Activated CD8-positive, alpha-beta memory T cell treated with anti-CD3 and anti-CD28 coated beads, Interleukin-2, amount 50 U/mL, for 48 hours (primary cell): ENCODE measurements at places on chromosomes 5 and 9.

- DNase-seq = no peak
Observed at GRCh38 chr5:173318330-173318729, 9.9 kb downstream of the STC2 start.

GRCh38 chr5:144774197-144774596, 603.5 kb downstream of the KCTD16 start:
- DNase-seq = no peak

- DNase-seq = no peak
Observed at GRCh38 chr9:1238407-1238806, 188.2 kb downstream of the DMRT2 start.

DNA sequence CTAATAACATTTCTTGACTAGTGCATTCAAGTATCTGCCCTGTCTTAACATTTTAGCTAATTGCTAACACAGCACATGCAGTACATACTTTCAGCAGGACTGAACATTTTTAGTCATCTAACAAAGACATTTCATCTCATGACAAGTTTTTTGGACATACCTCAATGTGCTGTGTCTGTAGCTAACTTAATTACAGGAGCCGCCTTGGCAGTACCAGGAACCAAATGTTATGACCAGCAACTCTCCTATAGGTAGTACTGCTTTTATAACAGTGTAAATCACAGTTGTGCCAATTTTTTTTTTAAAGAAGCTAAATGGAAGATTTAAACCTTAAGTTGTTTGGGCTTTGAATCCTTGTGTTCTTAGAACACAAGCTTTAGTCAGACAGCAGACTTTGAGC, 99.4 kb upstream of the SAP30L start:
- DNase-seq = no peak

DNA sequence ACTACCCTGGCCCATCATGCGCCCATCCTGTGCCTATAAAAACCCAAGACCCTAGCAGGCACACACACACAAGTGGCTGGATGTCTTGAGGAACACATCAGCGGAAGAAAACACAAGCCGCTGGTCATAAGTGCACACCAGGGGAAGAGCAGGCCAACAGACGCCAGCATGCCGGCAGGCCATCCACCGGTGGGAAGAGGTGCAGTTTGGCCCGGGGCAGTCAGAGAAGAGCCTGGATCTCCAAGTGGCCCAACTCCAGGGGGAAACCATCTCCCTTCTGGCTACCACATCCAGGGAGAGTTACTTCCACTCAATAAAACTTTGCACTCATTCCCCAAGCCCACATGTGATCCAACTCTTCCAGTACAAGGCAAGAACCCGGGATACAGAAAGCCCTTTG, 2001.3 kb upstream of the NUDT12 start:
- no peak for DNase-seq

DNA sequence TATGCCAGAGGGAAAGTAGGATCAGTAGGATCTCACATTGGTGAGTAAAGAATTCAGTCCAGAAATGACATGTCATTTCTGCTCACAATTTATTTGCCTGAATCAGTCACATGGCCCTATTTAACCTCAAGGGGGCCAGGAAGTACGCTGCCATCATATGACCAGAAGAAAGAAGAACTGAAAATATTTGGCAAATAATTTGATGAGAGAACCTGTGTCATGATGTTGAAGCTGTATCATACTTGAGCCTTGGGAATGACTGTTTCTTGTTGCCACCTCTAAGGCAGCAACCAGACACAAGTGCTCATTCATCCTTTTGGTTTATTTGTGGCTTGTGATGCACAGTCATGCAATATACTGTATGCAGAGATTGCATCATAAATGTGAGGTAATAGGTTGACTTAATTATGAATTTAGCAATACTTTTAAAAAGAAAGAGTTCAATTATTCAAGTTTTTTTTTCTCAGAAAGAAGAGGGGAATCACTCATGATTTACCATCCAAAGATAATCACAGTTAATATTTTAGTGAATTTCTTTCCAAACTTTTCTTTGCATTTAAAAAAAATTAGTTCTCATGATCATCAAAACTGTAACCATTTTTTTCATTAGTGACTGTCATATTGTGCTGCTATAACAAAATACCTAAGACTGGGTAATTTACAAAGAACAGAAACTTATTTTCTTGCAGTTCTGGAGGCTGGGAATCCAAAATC, 8.2 kb upstream of the ZFYVE16 start:
- DNase-seq = no peak

GRCh38 chr5:128271859-128272464, 188.4 kb downstream of the SLC12A2 start:
- DNase-seq = no peak

DNA sequence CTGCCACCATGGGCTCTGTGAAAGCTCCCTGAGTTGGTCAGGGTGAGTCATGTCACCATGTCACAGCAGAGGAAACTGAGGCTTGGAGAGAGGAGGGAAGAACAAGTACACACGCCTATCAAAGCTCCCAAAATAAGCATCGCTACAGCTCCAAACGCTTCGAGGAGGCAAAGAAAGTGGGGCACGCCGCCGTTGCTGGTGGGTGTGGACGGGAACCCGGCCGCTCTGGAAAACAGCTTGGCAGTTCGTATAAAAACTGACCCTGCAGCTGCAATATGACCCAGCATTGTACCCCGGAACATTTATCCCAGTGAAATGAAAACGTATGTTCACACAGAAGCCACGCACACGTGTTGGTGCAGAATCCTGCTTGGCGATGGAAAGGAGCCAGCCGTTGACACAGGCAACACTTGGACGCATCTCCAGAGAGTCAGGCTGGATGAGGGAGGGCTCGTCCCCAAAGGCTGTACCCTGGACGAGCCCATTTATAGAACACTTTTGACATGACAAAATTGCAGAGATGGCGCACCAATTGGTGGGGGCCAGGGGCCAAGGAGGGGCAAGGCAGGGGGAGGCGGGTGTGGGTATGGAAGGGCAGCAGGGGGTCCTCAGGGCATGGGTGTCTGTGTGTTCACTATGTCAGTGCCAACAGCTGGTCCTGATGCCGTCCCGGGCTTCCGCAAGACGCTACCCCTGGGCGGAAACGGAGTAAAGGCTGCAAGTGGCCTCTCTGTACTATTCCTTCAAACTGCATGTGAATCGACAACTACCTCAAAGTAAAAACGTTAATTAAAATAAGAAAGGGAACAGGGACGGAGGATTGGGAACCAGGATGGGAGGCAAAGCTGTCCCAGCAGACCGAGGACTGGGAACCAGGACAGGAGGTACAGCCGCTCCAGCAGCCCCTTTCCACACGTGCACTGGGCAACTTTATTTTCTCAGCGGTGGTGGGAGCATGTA, 173.0 kb downstream of the OLFM1 start:
- DNase-seq = no peak

GRCh38 chr9:136853596-136854112, 1.5 kb downstream of the MAMDC4 start:
- DNase-seq = no peak

DNA sequence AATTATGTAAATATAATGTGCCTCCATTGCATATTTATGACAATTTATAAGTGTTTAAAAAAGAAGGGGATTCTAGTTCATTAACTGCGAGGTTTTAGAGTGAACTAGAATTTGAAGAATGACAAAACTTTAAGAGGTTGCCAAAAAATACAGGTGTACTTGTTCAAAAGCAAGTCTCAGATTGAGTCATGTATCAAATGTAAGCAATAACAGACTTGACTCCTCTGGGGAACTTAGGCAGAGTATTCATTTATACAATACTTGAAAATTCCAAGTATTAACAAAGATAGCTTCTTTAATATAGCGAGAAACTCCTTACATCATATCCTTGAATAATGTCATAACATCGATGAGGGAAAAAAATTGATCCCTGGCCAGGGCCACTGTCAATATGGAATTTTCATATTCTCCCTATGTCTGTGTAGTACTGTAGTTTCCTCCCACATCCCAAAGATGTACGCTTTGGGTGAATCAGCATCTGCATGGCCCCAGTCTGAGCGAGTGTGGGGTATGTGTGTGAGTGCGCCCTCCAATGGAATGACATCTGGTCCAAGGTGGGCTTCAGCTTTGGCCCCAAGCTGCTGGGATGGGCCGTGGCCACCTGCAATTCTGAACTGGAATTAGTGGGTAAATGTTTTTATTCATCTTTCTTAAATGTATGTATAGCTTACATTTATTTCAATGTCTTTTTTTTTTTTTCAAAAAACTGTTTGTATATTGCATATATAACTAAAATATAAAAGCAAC, 70.1 kb downstream of the RIC1 start:
- DNase-seq = no peak

DNA sequence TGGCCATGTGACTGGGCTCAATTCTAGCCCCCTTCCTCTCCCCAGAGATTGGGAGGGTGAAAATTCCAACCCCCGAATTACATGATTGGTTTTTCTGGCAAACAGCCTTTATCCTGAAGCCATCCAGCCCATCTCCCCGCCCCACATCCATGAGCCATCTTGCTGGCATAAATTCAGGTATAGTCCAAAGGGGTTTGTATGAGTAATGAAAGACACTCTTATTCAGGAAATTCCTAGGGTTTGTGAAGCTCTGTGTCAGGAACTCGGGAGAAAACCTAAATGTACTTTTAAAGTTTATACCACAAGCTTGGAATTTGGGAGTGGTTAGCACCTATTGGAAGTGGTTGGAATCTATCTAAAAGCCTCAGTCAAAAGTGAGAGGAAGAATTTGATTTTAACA, 80.6 kb upstream of the SIMC1 start:
- no peak for DNase-seq

DNA sequence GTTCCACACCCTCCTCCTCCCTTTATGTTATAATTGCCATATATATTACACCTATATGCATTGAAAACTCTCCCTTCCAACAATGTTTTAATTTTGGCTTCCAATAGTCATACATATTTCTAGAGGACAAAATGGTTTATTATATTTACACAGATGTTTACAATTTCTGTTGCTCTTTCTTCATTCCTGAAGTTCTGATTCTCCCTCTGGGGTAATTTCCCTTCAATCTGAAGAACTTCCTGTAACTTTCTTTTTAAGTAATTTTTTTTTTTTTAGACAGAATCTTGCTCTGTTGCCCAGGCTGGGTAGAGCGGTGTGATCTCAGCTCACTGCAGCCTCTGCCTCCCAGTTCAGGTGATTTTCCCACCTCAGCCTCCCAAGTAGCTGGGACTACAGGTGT, 173.0 kb upstream of the MAP1B start:
- no peak for DNase-seq

DNA sequence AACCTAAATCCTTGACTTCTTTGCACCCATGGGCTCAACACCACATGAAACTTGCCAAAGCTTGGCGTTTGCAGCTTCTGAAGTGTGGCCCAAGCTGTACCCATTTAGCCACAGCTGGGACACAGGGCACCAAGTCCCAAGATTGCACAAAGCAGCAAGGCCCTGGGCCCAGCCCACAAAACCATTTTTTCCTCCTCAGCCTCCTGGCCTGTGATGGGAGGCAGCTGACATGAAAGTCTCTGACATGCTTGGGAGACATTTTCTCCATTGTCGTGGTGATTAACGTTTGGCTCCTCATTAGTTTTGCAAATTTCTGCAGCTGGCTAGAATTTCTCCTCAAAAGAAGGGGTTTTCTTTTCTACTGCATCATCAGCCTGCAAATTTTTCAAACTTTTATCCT, 32.0 kb downstream of the ACTL7B start:
- no peak for DNase-seq

- no peak for DNase-seq
Observed at GRCh38 chr5:160500786-160501779, 79.4 kb downstream of the PTTG1 start.

DNA sequence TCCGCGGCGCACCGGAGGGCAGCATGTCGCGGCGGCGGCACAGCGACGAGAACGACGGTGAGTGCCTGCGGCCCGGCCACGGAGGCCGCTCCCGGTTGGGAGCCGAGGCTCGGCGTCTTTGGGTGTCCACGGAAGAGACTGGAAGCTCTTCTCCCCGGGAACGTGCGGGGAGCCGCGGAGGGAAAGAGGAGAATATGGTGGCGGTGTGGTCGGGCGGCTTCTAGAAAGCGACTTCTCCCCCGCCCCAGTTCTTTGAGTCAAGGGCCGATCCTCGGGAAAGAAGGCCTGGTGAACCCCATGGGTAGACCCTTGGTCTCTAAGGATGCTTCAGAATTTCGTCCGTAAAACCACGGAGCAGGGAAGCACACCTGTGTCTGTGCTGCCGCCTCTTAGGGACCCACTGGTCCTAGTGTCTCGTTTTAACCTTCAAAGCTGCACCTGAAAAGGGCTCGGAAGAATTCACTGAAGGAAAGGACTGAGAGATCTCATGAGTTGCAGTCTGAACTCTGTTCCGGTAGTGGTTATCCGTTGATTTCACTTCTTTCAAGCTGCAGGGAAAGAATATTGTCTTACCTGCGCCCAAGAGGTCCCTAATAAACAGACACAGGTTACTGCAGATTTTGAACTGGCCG, 354 bp downstream of the NCBP1 start:
- no peak for DNase-seq

DNA sequence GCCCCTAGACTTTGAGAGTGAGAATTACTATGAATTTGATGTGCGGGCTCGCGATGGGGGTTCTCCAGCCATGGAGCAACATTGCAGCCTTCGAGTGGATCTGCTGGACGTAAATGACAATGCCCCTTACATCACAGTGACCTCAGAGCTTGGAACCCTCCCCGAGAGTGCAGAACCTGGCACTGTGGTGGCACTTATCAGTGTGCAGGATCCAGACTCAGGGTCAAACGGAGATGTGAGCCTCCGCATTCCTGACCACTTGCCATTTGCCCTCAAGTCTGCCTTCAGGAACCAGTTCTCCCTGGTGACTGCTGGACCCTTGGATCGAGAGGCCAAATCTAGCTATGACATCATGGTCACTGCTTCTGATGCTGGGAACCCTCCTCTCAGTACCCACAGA, 1.3 kb downstream of the PCDHGC4 start:
- DNase-seq = no peak

DNA sequence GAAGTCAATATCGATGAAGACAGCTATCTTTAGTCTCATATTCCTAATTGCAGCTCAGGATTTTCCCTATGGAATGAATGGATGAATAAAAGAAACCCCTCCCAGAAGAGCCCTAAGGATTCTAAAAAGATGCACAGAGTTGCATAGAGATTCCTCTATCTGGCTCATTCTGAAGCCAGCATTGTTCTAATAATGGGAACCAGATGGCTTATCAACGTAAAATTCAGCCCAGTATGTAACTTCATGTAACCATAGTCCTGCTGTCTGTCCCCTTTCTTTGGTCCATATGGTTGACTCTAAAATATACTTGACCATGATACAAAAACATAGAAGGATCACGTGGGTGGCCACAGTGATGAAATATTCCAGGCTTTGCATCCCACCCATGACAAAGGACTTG, 508.6 kb downstream of the RASEF start:
- DNase-seq = no peak

- no peak for DNase-seq
Observed at GRCh38 chr9:77997611-77998284, 33.9 kb downstream of the GNAQ start.

GRCh38 chr5:178117923-178118701, 4.8 kb downstream of the N4BP3 start:
- DNase-seq = no peak
